ENCODE measurements at places on chromosomes 3 and 15. TPM values are rescaled to one million over a fixed set of nuclear protein-coding genes. Genes with fewer than 3 reads are reported as not detected.

TRPM1 gene
- total RNA-seq = 0.93 TPM

FMN1 gene
- 37.1 TPM for total RNA-seq

ARID3B gene
- 5.8 TPM for total RNA-seq

MON1A gene
- 9.8 TPM for total RNA-seq

PYGO1 gene
- 6.3 TPM for total RNA-seq

GCNT3 gene
- 0.55 TPM for total RNA-seq

CDHR4 gene
- not detected for total RNA-seq

TP63 gene
- 0.35 TPM for total RNA-seq
